ENCODE measurements at places on chromosomes 1 and 21.
A peak's percentile ranks its signal among the peaks of the same experiment; 100 is the strongest.

DNA sequence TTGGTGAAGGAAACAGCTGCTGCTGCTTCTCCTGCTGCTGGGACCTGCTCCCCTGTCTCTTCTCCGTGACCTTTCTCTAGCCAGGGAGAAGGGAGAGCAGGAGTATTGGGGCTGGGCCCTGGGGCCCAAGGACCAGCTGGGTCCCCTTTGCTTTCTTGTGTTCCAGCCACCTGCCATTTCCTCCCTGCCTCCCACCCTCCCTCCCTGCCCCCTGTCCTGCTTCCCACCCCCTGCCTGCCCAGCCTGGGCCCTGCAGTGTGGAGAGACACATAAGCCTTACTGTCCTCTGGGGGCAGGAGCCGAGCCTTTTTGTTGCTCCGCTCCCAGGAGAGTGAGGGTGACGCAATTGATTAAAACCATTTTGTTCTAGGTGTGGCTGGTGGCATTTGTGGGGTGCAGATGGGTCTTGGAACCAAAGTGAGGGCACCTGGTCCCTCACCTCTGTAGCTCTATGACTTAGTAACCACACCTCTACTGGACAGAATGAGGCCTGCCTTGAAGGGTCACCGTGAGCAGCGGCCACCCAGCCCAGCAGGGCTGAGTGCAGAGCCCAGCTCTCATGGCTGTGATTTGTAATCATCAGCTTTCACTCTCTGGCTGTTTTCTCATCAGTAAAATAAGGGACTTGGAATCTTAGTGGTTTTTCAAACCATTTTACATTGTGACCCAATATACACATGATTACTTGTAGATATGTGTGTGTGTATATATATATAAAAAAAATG is 13.9 kb upstream of the TMEM222 start:
- no peak for DNase-seq

DNA sequence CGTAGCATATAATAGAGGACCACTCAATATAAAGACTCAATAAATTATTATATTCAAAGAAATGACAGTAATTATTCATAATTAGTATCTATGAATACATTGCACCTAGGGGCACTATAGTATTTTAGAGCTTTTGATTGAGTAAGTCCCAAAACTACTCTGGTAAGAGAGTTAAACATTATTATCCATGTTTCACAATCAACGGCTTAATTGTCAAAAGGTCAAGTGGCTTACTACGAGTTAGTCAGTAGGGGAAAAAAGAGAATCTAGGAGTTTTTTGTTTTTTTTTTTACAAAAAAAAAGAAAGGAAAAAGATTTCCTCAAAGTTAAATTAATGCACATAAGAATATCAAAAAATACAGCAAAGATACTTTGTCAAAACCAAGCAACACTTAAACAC is 20.4 kb upstream of the LAMC1 start:
- no peak for DNase-seq

DNA sequence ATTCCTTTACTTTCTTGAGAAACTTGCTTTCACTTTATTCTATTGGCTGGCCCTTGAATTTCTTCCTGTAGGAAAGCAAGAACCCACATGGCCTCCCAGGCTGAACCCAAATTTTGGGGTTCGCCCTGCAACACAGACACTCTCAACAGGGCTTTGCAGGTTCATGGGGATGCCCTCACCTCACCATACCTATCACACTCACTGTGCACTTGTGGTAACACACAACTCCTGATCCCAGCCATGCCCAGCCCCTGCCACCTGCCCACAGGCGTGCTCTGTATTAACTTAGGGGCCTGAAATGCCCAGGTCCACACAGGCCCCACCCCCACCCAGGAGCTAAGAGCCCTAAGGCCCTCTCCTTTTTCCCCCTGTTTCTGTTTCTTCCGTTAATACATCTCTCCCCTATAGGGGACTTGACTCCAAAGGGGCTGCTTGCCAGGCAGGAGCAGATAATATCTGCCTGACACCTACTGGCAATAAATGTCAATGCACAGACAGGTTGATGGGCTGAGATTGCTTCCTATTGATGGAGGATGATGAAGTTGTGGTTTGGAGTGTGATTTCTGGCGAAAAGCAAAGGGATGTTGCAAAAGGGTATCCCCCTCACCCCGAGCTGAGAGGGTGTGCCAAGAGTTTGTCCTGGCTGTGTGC is 171.5 kb downstream of the AJAP1 start:
- DNase-seq, result peak; percentile 8

DNA sequence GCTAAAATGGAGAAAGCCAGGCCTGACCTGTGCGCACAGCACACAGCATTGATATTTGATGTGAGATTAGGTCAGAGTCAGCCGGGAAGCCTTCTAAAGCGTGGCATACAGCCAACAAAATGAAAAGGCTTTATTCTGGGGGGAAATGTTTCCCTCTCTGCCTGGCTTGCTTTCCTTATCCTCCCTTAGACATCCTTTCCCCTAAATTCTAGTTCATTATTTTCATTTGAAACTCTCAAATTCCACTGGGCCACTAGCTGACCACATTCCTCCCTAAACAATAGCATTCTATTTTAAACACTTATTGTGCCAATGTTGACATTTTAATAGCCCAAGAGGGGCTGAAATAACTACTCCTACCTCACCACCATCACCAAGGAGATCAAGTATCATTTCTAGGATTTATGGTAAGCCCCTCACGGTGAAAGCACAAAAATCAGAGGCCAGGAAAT is 49.4 kb downstream of the LEPR start:
- DNase-seq, result no peak

DNA sequence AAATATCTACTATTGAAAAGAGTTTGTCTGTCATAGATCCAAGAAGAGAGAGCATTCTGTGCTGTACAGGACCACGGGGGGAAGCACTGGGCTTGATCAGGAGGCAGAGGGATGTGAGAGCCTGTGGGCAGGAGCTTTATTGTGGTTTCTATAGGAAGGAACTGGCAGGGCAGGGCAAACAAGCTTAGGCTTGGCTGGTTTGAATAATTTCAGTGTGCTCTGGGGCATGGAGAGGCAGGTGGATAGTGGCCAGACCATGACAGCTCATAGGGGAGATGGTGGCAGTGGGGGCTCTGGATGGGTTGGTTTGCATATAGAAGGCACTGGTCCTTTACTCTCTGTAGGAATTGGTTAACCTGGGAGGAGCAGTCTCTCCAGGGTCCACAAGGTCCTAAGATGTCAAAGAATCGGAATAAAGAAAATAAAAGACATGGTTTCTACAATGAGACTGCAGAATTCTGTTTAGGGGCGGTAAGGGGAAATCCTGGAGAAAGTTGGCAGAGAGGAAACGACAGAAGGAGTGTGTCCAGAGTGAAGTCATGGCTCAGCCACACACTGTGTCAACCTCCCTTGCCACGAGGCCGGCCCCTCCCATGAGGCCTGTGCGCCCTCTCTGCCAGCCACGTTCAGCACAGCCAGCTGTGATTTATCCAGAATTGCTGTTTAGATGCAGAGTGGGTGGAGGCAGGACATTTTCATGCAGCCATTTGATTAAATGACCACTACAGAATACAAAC is 81.7 kb upstream of the PGBD5 start:
- peak; percentile 45 for DNase-seq

All from suppressor macrophage (primary cell).